Natural killer cell treated with Interleukin-12 subunit alpha and Interleukin-12 subunit beta and Interleukin-15 and Interleukin-18, amount 100 ng/mL, for 72 hours (primary cell): ENCODE measurements at places on chromosomes 7 and 10. TPM values are rescaled to one million over a fixed set of nuclear protein-coding genes. Genes with fewer than 3 reads are reported as not detected.
A peak's percentile ranks its signal among the peaks of the same experiment; 100 is the strongest.

DNA sequence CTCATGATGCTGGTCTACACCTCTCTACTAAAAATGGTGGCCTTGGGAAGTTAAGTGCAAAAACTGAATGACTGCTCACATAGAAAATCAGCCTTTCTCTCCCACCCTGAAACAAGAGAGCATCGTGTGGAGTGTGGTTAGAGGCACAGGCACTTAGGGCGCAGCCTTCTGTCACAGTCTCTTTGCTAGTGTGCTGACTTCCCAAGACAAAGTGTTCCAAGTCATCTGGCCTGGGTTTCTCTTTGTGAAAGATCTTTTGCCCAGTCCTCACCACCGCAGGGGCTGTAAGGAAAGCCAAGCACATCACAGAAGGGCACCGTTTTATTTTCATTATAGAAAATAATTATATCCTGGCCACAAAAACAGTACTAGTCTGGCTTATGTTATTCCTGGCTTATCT, 12.5 kb downstream of the STN1 start:
- H3K27ac ChIP-seq: peak overlapping the region; percentile 83
- H3K4me1 ChIP-seq: peaks cover 58% of the 10 kb centered on the region
- DNase-seq: no peak
- peak overlapping the region; percentile 69 for H3K4me3 ChIP-seq
- no peaks in the 10 kb centered on the region for H3K36me3 ChIP-seq

GRCh38 chr10:11472158-11472753, 139.2 kb downstream of the USP6NL start:
- H3K27me3 ChIP-seq: no peaks in the 10 kb centered on the region
- no peak overlapping the region for H3K27ac ChIP-seq
- H3K4me1 ChIP-seq: no peaks in the 10 kb centered on the region
- DNase-seq: peak; percentile 71

- H3K27me3 ChIP-seq: no peaks in the 10 kb centered on the region
- H3K4me1 ChIP-seq: peaks cover 87% of the 10 kb centered on the region
- H3K27ac ChIP-seq: peak overlapping the region; percentile 97
Observed at GRCh38 chr7:150666412-150666811, 19.1 kb upstream of the GIMAP2 start.

DNA sequence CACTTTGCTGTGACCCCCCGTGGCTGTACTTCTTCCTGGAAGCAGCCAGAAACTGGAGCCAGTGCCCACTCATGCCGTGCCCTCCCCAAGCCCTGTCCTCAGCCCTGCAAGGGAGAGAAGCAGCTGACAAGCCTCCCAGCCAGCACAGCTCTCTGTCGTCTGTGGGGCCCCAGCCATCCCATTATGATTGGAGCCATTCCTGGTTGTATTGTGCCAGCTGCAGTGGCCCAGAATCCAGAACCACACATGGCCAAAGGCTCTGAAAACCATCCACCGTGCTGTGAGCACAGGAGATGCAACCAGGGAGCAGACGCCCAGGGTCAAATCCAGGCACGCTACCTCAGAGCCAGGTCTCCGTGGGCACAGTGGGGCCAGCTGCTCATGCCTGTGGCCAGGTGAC, 18.7 kb downstream of the GRID2IP start:
- H3K36me3 ChIP-seq: no peaks in the 10 kb centered on the region
- H3K4me1 ChIP-seq: peaks cover 12% of the 10 kb centered on the region
- no peak for DNase-seq
- H3K27ac ChIP-seq: no peak overlapping the region

HHEX gene
- 1.8 TPM for total RNA-seq

DNA sequence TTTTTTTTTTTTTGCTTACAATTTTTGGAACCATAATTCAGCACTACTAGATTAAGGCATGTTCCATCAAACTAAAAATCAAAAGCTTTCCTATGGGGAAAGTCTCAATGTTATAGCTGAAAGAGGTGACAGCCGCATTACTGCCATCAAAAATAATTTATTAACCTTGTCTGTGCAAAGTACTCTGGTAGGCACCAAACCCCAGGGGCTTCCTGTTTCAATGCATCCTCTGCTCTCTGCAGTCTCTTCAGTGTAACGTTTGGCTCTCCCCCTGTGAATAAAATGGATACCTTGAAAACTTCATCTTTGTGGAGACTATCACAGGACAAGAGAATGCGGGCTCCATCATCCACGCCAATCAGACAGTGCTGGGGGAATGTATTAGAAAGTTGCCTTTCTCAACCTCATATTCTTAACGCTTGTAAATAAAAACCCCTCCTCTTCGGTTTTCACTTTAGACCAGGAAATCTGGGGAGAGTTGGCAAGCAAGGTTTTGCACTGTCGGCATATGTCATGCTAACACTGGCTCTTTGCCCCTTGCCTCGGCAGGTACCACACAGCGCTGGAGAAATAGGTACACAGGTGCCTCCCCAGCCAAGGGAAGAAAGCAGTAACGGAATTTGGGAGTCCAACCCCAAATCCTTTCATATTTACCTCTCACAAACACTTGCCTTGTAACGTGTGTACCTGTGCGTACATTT, 1.6 kb upstream of the NRG3 start:
- H3K4me3 ChIP-seq: no peak overlapping the region
- peaks cover 12% of the 10 kb centered on the region for H3K36me3 ChIP-seq
- no peak for DNase-seq

CYP17A1 gene
- not detected for total RNA-seq

DNA sequence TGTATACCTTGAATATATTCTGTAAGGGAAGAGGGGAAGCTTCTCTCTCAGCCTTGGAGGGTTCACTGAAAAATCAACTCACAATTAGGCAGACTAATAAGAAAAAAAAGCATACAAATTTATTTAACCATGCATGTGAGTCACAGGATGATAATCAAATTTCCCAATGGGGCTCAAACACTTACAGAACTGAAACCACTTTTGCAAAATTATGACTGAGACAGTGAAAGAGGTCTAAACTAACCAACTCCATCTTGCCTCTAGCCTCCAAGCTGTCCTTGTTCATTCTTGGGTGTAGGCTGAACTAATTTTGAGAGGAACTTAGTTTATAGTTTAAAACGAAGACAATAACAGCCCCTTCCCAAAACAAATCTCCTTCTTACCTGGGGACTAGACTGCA, 618.3 kb upstream of the AUTS2 start:
- H3K36me3 ChIP-seq: peaks cover 4% of the 10 kb centered on the region
- H3K27ac ChIP-seq: no peak overlapping the region
- no peaks in the 10 kb centered on the region for H3K27me3 ChIP-seq
- DNase-seq: no peak
- H3K4me3 ChIP-seq: no peak overlapping the region
- no peaks in the 10 kb centered on the region for H3K4me1 ChIP-seq

- no peaks in the 10 kb centered on the region for H3K27me3 ChIP-seq
- no peaks in the 10 kb centered on the region for H3K4me1 ChIP-seq
- H3K27ac ChIP-seq: no peak overlapping the region
- H3K36me3 ChIP-seq: no peaks in the 10 kb centered on the region
- no peak overlapping the region for H3K4me3 ChIP-seq
Observed at GRCh38 chr7:14483663-14484062, 418.9 kb downstream of the DGKB start.

- peaks cover 27% of the 10 kb centered on the region for H3K27me3 ChIP-seq
- no peak for DNase-seq
- H3K4me1 ChIP-seq: no peaks in the 10 kb centered on the region
Observed at GRCh38 chr7:129066290-129067131, 11.6 kb upstream of the TNPO3 start.
